ENCODE measurements at places on chromosomes 3 and 15.
A peak's percentile ranks its signal among the peaks of the same experiment; 100 is the strongest.

DNA sequence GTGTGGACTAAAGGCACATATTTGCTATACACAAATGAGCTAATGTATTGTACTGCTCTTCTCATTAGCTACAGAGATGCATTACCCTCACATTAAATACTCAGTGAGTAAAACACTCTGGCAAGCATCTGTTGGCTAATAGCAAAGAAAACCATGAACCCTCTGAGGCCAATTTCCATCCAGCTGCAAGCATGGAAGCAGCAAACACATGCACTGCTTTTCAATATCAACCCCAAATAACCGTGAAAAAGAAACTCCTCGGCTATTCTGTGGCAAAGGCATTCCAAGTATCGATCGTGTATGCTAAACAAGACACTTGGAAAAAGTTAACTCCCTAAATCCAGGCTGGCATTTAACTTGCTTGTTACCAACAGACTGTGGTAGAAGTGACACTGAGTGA lies 67.0 kb downstream of the PEAK1 start:
- no peak for DNase-seq

- no peak for DNase-seq
These were observed 48.1 kb downstream of the COL8A1 start for GRCh38 chr3:99686469-99686868.

DNA sequence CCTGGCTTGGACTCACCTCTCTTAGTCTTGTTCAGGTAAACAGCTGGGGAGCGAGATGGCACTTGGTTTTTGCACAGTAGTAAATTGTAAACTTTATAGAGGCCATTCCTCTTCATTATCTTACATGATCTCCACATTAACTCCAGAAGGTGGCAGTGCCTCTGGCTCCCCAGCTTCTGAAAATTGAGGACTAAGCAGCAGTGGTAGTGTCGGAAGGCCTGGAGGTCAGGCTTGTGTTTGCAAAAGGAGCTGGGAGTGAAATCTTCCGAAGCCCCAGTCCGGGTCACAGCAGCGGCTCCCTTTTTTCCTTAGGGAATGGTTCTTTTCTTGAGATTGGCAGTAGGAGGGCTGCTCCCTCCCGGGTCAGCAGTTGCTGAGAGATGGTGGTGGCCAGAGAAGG lies 85.7 kb downstream of the FNDC3B start:
- no peak for DNase-seq

- DNase-seq, result peak; percentile 44
These were observed 42.9 kb downstream of the PLCH1 start for GRCh38 chr3:155701882-155702465.

DNA sequence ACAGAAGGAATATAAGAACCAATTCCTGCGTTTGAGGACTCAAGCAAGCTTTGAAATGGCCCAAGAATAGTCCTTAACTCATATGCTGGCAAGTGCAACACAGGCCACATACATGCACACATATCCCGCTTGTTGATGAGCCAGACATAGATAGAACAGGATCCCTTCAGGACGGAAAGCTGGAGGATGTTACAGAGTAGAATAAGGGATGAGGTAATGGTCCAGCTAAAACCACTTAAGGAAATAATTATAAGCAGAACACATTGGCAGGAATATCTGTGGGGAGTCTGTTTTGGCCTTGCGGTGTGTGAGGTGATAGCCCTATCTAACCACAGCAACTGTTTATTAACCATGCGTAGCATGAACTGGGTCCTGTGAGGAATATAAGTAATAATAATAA lies 25.0 kb downstream of the SCG3 start:
- no peak for DNase-seq

- no peak for DNase-seq
These were observed 5.8 kb upstream of the PSTPIP1 start for GRCh38 chr15:76988867-76989780.
